ENCODE measurements at places on chromosomes 6 and 20. TPM values are rescaled to one million over a fixed set of nuclear protein-coding genes. Genes with fewer than 3 reads are reported as not detected.

The ZNF391 gene
- 6.2 TPM for total RNA-seq

The PLAGL2 gene
- 6.2 TPM for total RNA-seq

The HLA-DQB1 gene
- total RNA-seq = 3.0 TPM

The SLC22A16 gene
- 1.2 TPM for total RNA-seq

The COL11A2 gene
- 6.9 TPM for total RNA-seq

The GPR63 gene
- total RNA-seq = 3.2 TPM

The USP49 gene
- 9.1 TPM for total RNA-seq

The HCK gene
- total RNA-seq = 11.8 TPM

The B3GAT2 gene
- total RNA-seq = 0.29 TPM

The PRICKLE4 gene
- total RNA-seq = 3.2 TPM

The LY6G5B gene
- 3.3 TPM for total RNA-seq

The ZFP57 gene
- total RNA-seq = not detected

The RAET1G gene
- 1.1 TPM for total RNA-seq

The MAFB gene
- total RNA-seq = 47.9 TPM

The POPDC3 gene
- total RNA-seq = 4.7 TPM

The MCCD1 gene
- 9.8 TPM for total RNA-seq

The SYCP2L gene
- 3.7 TPM for total RNA-seq

The TREML2 gene
- total RNA-seq = 0.76 TPM

The PSORS1C2 gene
- 0.29 TPM for total RNA-seq

The RNF5 gene
- total RNA-seq = 65.9 TPM

The ZNF165 gene
- total RNA-seq = 3.0 TPM

The PLCB4 gene
- 22.1 TPM for total RNA-seq

The COL19A1 gene
- total RNA-seq = 4.5 TPM

The AKAP7 gene
- 13.5 TPM for total RNA-seq

The TSPYL1 gene
- 99.7 TPM for total RNA-seq

The C6orf132 gene
- 5.5 TPM for total RNA-seq

The PREX1 gene
- 34.7 TPM for total RNA-seq

Data from metanephros (tissue), 2 donors.